ENCODE measurements at places on chromosomes 5 and 9. TPM values are rescaled to one million over a fixed set of nuclear protein-coding genes. Genes with fewer than 3 reads are reported as not detected.

GRCh38 chr9:127418037-127418471 is 6.1 kb upstream of the ZNF79 start:
- DNase-seq: no peak

Gene TAF11L12
- not detected for total RNA-seq

DNA sequence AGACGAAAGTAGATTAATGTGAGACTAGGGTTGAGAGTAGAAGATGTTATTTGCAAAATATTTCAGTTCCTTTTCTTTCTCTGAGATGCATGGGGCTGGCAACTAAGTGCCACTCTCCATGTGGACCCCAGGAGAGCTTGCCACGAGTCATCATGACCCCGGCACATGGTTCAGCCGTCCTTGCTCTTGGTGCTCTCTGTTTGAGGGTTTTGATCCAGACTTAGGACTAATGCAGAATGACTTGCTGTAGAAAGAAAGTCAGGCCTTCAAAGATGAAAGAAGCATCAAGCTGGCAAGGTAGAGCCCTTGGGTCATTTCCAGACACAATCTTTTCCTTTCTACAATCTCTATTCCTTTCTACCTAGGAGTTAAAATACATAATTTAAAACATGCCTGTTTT is 84.7 kb downstream of the RASGRF2 start:
- no peak for DNase-seq

- no peak for DNase-seq
Observed at GRCh38 chr5:59401637-59402036, 491.9 kb downstream of the PDE4D start.

Gene TMC1
- total RNA-seq: 9.0 TPM

DNA sequence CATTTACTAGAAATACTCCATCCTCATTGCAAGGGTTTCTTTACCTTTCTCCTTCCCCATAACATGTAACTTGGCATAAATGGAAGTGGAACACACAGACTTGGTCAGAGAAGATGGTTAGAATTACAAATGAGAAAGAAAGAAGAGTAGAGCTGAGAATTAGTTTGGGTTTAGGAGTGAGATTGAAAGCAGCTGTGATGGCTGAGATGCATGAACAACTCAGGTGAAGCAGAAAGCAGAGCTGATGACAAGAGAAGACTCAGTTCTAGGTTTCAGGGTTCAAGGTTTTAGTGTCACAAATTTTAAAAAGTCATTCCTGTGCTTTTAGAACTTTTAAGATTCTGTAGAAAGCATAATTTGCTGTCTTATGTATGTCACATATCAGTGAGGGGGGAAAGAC is 54.0 kb downstream of the TMEM161B start:
- DNase-seq: no peak

Gene SLC34A1
- not detected for total RNA-seq

Gene HAVCR1
- not detected for total RNA-seq

GRCh38 chr5:42887097-42887496 is 75.4 kb upstream of the SELENOP start:
- no peak for DNase-seq

- no peak for DNase-seq
Observed at GRCh38 chr5:157689942-157690689, 18.8 kb downstream of the C5orf52 start.

DNA sequence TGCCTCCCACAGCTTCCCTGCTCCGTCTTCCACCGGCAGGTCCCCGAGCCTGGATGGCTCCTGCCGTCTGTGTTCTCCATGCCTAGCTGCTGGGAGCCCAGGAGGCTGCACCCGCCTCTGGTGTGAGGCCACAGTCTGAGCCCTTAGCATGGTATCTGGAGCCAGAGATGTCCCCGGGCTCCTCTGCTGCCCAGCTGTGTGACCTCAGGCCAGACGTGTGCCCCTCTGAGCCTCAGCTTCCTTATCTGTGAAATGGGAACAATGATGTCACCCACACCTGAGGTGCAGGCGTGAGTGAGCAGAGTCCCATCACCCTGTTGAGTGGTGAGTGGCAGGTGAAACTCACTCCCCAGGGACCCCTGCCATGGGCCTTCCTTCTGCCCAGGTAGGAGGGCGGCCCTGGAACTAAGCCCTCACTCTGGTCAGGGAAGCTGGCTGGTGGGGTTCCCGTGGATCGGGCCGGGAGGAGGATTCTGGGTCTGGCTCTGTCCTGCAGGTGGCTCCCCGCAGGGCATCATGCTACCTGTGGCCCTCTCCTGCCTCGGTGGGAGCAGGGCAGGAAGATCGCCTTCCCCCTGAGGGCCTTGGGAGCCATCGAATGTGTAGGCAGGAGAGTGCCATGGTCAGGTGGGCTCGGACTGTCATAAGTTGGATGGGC is 239.0 kb downstream of the PBX3 start:
- DNase-seq: no peak

DNA sequence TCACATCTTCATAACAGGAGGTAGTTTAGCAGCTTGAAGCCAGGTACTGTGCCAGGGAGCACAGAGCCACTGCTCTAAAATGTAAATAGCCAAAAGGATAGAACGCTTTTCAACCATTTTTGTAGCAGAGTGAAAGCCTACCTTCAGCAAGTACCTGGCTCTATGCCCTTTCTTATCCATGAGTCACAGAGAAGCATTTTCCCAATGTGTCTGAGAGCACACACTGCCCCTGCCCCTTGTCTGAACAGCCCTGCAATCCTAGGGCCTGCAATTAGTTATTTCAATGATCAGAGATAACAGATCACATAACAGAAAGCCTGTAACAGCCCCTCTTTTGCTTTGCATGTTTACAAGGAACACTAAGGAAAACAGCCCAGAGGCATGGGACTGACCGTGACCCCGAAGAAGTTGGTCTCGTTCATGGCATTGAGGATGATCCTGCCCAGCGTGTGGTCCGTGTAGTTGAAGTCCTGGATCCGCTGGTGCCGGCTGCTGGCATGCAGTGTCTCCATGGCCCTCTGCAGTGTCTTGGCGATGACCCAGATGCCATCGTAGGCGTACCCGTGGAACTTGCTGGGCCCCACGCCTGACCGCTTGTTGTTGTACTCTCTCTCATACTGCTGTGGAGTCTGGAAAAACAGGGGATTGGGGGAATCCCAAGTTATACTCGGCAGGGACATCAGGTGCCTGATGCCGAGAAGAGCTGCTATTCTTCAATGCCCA is 198.3 kb upstream of the TBC1D2 start:
- no peak for DNase-seq

Gene DOLPP1
- total RNA-seq: 24.4 TPM

- DNase-seq: no peak
Observed at GRCh38 chr9:70994582-70994981, 126.8 kb downstream of the TRPM3 start.

- no peak for DNase-seq
Observed at GRCh38 chr9:15374310-15374709, 48.4 kb upstream of the SNAPC3 start.

Gene GPR150
- 0.17 TPM for total RNA-seq

- no peak for DNase-seq
Observed at GRCh38 chr9:106560540-106560939, 302.4 kb upstream of the ZNF462 start.

Gene AJM1
- total RNA-seq: 5.9 TPM

DNA sequence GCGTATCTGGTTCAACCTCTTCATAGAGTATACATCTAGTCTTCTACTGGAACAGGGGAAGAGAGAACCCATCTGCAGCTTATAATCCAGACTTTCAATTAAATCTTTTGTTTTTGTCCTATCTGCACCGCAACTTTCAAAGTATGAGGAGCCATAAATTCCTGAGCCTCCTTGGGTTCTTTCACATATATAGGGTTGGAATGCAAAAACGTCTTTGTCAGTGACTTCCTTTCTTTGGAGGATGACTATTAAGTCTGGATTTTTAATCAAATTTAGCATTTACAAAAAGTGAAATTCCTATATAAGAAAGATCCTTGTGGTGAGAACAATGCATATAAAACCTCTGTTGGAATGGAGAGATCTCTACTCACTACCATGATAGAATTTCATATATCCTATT is 370.8 kb downstream of the TMEM38B start:
- DNase-seq: no peak

DNA sequence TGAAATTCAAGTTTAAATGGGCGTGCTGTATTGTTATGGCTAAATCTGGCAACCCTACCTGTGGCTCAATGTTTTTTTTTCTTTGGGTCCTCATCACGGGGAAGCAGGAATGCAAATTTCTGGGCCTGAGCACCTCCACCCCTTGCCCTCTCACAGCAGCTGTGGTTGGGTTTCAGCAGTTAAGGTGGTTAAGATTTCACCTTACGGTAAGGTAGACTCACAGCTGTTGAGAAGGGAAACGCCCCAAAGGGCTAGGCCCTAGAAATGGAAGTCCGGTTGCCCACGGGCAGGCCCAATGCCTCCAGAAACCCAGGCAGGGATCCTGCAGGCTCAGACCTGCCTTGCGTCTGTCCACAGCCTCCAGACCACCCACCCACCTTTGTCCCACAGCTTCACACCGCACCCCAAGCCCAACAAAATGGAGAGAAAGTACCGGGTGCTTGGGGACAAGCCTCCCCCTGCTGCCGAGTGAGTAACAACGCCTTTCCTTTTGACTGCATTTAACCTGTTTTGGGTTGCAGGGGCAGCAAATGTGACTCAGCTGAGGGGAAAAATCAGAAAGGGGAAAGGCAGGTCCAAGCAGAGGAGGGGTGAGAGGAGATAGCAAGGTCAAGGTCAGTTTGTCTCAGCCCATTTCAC is 48.1 kb upstream of the TDRD7 start:
- no peak for DNase-seq
